ENCODE measurements at places on chromosomes 3 and 15. TPM values are rescaled to one million over a fixed set of nuclear protein-coding genes. Genes with fewer than 3 reads are reported as not detected.

GRCh38 chr3:126542340-126543241 lies 16.1 kb downstream of the C3orf22 start:
- H3K27me3 ChIP-seq = peaks cover 43% of the 10 kb centered on the region
- no peaks in the 10 kb centered on the region for H3K36me3 ChIP-seq
- no peak overlapping the region for H3K27ac ChIP-seq
- H3K4me3 ChIP-seq = no peak overlapping the region
- H3K4me1 ChIP-seq = peaks cover 13% of the 10 kb centered on the region
- no peak for DNase-seq

DNA sequence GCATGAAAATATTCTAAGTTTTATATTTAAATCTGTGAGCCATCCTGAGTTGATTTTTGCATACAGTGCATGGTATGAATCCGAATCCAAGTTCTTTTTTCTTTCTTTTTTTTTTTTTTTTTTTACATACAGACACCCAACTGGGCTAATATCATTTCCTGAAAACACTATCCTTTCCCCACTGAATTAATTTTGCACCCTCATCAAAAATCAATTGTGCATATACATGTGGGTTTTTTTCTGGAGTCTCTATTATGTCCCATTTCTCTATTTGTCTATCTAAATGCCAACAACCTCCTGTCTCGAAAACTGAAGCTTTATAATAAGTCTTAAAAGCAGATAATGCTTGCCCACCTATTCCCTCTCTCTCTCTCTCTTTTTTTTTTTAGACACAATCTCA lies 5.9 kb upstream of the ABI3BP start:
- no peaks in the 10 kb centered on the region for H3K4me1 ChIP-seq
- no peak overlapping the region for H3K4me3 ChIP-seq
- DNase-seq = no peak

Gene GRK7
- polyA plus RNA-seq = not detected

GRCh38 chr15:44035781-44036699 lies 159.0 kb downstream of the FRMD5 start:
- H3K36me3 ChIP-seq = no peaks in the 10 kb centered on the region
- no peak for DNase-seq
- no peaks in the 10 kb centered on the region for H3K4me1 ChIP-seq
- peaks cover 11% of the 10 kb centered on the region for H3K27me3 ChIP-seq

Measured in stomach (tissue), 19 donors.